Stimulated activated CD4-positive, alpha-beta T cell treated with anti-CD3 and anti-CD28 coated beads, TNF-alpha, amount 100 ng/mL, for 4 hours (primary cell): ENCODE measurements at places on chromosomes 1 and 21.

DNA sequence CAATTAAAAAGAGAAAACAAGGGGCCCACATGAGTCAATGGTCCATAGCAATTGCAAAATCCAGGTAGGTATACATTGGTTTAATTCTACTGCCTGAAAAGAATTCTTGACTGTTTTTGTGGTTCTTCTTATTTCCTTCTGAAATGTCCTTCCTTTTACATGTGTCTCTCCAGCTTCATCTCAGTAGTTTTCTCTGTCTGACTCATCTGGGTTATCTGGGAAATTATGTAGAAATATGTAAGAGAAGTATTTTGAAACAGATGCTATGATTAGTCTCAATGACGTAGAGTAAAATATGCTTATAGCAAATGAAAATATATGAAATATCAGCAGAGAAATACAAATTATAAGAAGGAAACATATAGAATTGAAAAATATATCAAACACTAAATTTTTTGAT is 953.2 kb downstream of the BRINP3 start:
- no peak for DNase-seq

GRCh38 chr1:164855716-164856329 is 296.8 kb downstream of the PBX1 start:
- DNase-seq: no peak

DNA sequence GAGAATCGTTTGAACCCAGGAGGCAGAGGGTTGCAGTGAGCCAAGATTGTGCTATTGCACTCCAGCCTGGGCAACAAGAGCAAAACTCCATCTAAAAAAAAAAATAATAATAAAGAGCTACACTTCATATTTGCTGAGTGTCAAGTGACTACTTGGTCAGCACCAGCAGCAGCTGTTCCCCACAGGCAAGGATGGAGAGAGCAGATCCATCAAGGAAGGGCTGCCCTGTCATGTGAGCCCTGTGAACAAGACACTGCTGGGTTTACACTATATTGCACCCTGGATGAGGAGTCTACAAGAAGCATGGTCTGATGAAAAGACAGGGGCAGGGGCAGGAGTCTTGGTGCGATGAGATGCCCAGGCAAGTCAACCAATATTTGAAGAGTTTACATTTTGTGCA is 3.6 kb downstream of the CTNNBIP1 start:
- DNase-seq: no peak

GRCh38 chr1:46448109-46448911 is 41.3 kb upstream of the DMBX1 start:
- no peak for DNase-seq

DNA sequence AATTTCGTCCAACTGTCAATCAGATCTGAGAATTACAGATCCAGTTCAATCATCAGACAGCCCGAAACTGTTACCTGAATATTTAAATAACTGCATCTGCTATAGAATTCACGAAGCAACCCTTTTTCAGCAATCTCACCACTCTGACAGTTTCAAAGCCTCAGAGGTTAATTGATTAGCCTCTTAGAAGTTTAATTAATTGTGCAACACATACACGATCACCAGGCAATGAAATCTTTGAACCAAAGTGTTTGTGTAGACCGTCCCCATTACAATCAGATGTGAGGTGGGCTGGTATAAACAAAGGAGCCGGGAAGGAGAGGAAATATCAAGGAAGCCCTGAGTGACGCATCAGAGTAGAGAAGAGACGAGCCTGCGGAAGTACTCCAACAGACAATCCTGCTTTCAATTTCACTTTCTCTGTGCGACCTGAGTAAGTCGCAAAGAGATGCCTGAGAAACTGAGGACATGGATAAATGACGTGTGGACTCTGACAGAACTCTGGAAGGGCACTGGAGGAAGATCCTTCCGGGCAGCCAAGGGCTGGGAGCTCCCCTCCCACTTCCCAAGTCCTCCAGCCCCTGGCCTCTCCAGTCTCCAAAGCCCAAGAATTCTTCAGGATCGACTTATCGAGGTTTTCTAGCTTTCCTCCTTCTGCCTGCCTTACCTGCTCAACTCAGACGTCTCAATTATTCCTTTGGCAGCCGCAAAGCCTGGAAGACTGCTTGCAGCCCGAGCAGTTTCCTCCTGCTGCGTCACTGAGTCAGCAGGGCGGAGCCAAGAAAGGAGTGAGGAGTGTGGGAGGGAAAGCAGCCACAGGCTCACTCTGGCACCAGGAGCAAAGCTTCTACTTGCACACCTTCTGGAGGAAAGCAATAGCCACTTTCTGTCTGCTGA is at the start of gene RNASEL:
TSS of gene RNASEL (minus strand) at position 757 of the 897 bp plus-strand sequence. CDS start 2,450 bp downstream, outside the sequence.
- no peak for DNase-seq

DNA sequence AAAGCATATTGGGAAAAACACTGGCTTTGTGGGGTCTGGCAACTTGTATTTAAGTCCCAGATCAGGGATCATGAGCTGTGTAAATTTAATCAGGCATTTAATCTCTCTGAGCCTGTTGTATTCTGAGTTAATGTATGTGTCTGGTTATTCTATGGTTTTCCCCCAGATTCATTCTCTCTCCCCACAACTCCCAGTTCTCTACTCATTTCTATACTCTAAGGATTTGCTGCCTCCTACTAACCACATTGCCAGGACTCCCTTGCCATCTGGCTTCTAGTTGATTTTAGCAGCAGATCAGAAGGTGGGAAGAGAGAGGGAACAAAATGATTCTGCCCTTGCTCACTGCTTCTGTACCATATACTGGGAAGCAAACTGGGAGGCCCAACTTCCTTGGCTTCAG is 31.4 kb upstream of the S1PR1 start:
- no peak for DNase-seq

DNA sequence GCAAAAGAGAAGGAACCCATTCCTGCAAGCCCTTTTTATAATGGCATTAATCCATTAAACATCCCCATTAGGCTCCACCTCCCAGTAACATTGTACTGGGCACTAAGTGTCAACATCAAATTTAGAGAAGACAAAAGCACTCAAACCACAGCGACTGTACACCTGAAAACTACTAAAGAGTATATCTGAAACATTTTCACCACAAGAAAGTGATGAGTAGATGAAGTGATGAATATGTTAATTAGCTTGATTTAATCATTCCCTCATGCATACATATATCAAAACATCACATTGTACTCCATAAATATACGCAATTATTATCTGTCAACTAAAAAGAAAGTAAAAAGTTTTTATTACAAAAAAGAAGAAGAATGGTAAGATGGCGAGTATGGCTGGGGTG is 26.4 kb downstream of the ACP6 start:
- DNase-seq: no peak

- DNase-seq: no peak
Measured at GRCh38 chr1:26785611-26786436, 1.9 kb upstream of the PIGV start.

DNA sequence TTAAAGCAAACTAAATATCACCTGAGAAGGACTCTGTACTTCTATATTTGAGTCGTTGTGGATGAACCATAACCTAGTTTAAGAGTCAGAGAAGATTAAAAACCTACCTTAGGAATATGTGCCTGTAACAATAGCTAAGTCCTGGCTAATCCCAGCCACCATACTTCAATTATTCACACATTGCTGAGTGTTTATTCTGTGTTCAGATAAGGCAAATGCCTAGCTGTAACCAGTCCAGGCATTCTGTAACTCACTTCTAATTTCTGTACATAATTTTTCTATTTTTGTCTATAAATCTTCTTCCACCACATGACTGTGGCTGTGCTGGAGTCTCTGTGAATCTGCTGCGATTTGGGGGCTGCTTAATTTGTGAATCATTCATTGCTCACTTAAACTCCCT is 441.9 kb upstream of the ADAMTS5 start:
- DNase-seq: no peak

DNA sequence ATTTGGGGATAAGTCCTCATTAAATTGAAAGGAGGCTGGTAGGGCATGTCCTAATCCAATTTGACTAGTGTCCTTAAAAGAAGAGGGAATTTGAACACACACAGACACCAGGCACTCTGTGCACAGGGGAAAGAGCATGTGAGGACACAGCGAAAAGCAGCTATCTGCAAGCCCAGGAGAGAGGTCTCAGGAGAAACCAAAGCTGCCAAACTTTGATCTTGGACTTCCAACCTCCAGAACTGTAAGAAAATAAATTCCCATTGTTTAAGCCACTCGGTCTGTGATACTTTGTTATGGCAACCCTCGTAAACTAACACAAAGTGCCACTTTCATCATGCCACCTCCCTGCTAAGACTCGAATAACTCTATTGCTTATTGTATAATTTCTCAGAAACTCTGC is 13.8 kb downstream of the PLA2G4A start:
- DNase-seq: no peak

DNA sequence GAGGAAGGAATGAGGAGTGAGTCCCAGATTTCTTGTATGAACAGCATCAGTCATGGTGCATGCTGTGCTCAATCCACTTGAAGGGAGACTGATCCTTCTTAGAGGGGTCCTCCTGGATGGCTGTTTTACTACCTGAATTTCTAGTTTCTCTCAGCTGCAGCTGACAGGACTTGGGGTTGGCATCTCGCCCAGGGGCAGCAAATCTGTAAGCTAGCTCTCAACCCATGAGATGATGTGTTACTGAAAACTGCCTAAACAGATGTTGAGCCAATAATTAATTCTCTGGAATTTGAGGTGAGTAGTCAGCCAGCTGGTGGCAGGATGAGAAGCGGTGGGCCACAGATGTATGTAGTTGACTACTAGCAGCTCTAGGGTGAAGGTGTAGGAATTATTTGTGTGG is 19.6 kb downstream of the BACH1 start:
- no peak for DNase-seq

GRCh38 chr21:31340942-31341487 is 3.0 kb downstream of the TIAM1 start:
- no peak for DNase-seq

- DNase-seq: no peak
Measured at GRCh38 chr1:200512191-200512590, 102.4 kb upstream of the ZNF281 start.

GRCh38 chr1:110800079-110800478 is 72.9 kb upstream of the CD53 start:
- DNase-seq: no peak

DNA sequence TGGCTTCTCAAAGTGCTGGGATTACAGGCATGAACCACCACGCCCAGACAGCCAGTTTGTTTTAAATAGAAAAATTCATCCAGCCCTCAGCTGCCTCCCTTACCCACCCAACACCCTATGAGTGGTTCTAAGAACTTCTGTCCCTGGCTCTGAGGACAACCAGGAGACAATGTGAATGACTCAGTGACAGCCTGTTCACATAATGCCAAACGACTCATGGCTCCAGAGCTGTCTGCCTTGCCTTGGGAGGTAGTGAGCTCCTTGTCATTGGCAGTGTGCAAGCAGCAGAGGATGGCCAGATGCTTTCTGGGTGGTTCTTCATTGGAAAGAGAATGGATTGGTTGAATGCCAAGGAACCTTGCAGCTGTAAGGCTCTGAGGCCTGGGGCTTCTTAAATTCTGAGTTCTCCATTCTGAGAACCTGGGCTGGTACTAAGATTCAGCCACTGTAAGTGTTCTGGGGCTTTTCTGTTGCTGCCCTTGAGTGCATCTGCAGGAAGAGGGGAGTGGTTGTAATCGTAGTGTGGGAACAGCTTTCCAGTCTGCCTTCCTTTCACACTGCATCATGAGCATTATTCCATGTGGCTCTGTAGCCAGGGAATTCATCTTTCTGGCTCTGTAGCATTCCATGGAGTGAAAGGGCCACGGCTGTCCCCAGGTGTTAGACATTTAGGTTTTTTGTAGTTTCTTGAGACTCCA is 5.8 kb downstream of the SERINC2 start:
- DNase-seq: no peak

DNA sequence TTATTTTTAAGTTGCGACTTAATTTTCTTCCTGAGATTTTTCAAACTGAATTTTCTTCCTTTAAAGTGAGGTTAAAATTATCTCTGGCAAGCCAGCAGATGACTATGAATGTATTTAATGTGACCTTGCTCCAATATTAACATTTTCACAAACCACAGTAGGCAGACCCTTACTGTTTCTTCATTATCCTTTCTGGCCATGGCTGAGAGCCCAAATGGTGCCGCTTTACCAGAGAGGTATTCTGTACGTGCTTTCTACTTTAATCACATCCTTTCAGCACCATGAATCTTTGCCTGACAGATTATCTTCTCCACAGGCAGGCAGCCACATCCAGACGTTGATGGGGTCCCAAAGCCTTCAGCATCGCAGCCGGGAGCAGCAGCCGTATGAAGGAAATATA is 129.6 kb downstream of the LRRC40 start:
- no peak for DNase-seq

- no peak for DNase-seq
Measured at GRCh38 chr1:29932626-29933025, 696.3 kb downstream of the PTPRU start.

- no peak for DNase-seq
Measured at GRCh38 chr1:6724517-6725141, 23.0 kb upstream of the DNAJC11 start.

GRCh38 chr1:87763483-87763882 is 434.8 kb downstream of the LMO4 start:
- no peak for DNase-seq

DNA sequence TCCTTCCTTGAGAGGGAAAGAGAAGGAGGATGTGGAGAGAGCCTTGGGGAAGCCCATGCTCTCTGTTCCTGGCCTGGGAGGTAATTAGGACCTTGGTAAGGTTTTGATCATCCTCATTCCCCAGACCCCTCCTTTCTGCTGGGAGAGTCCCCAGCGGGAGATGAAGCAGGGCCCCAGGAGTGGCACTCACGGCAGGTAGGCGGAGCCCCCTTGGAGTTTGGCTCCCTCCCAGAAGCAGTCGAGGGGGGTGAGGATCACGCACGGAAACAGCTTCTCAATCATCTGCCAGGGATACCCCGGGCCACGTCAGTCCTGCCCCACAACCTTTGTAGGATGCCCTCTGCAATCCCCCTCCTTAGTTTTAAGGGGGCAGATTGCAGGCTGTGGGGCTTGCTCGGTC is 11.5 kb downstream of the PTCH2 start:
- DNase-seq: no peak

DNA sequence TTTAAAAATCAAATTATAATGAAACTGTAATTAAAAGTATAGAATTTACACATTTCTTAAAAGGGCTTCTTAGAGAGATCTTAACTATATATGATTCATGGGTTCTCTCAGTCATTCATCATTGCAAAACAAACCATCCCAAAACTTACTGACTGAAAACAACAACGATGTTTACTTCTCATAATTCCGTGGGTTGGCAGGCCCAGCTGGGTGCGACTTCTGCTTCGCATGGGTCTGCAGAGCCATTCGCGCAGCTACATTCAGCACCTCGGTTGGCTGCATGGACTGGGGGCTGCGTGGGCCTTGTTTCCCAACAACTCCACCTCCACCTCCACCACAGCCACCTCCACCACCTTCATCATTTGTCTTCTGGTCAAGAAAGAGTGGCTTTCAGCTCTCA is 4.0 kb downstream of the SLAMF8 start:
- no peak for DNase-seq
